Daoy (cell line): ENCODE measurements at places on chromosomes 6 and 20.

GRCh38 chr20:53399592-53400335, 193.9 kb downstream of the ZNF217 start:
- DNase-seq = no peak

GRCh38 chr20:3612795-3613572, 50.2 kb downstream of the GFRA4 start:
- DNase-seq = no peak

DNA sequence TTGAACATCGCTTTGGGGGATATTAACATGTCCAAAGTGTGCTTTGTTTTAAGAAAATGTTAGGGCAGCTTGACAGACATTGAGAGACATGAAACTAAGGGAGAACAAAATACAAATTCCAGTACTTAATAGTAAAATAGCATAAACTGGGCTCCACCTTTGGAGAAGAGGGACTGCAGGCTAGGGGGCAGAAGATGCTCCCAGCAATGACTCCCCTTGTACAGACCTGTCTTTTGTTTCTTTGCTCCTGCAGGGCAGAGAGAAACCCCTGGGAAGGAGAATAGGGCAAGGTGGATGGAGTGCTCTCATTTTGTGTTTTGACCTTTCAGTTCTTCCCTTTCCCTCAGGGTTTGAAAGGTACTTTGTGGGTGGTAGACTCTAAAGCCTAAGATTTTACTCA, 115.6 kb upstream of the PLCB4 start:
- no peak for DNase-seq

- no peak for DNase-seq
These were observed 847 bp upstream of the CD93 start for GRCh38 chr20:23086931-23087411.

DNA sequence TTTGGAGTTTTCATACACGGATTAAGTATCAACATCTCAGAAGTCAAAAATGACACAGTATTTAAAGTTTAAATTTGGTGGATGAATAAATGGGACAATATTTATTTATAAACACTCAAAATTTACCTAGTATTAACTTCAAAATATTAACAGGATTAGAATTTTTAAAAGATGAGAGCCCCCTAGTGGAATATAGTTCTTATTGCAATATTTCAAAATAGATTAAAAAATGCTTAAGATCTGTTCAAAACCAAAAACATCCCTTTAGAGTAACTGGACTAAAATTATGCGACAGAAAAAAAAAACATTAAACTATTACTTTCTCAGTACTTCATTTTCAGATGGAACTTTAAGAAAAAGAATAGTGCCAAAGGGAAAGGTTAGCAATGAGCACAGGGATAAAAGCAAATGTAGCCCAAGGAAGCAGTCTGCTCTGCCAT, 56.6 kb downstream of the SNX14 start:
- no peak for DNase-seq

DNA sequence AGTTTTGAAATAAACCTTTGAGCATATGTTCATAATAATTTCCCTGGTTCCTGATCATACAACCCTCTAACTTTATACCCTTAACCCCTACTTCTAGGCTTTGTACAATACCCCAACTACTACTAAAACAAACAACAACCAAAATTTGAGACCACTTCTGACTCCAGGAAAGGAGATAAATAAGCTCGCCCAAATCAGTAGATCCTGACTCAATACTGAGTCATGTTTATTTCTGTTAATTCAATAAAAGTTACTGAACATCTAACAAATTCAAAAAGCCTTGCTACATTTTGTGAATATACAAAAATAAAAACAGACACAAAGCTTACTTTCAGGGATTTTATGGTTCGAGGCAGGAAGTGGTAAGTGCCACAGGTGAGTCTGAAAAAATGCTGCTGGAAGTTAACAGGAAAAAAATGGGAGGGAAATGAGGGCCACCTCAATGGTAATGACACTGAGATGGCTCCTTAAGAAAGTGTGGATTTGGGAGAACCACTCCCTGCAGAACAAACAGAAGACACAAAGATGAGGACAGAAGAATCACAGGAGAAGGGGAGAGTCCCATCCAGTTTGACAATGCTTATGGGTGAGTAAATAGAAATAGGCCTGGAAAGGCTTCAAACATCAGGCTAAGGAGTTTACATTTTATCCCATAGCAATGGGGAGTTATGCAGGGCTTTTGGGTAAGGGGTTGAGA, 63.4 kb downstream of the DST start:
- DNase-seq = no peak
